ENCODE measurements at places on chromosomes 6 and 20.

GRCh38 chr6:104428184-104428583 is 431.5 kb downstream of the HACE1 start:
- DNase-seq = no peak

DNA sequence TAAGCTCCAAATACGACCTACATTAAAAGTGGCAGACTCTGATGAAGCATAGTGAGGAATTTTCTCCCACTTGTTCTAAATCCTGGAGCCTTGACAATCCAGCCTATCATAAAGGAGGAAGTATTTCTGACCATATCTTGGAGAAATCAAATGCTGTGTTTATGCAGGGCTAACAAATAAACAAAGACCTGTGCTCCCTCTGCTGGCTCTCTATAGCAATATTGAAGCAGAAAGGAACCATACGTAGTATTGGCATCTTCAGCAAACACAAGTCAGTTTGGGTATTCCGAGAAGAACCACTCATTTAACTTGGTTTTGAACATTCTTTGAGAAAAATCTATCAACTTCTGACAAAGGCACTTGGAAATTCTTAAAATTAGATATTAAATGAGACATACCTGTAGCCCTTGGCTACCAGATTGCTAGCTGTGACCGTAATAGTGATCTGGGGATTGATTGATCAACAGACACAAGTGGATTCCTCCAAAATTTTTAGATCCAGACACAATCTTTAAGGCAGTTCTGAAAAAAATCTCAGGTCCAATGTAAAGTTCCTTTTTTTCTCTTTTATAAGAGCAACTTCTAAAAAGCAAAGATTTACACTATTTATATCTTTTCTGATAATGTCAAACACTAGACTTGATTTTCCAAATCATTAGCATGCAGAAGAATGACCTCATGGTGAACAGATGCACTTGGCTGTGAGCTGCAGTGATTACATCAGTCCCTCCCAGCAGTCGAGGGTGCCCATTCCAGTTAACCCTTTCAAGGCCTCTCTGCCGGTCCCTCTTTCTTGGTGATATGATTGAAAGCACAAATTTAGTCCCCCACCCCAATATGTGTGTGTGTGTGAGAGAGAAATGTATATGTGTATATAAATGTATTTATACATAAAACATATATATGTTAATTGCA is 40.2 kb downstream of the INSM1 start:
- DNase-seq = no peak

- no peak for DNase-seq
These were observed 77.3 kb upstream of the SLC35F1 start for GRCh38 chr6:117829594-117830319.

- no peak for DNase-seq
These were observed 784.2 kb downstream of the KIF16B start for GRCh38 chr20:15789079-15789478.
